Kidney (tissue), 22 donors: ENCODE measurements at places on chromosomes 12 and 14. TPM values are rescaled to one million over a fixed set of nuclear protein-coding genes. Genes with fewer than 3 reads are reported as not detected.

Gene MYL6B
- total RNA-seq, result 48.2 TPM

GRCh38 chr14:62908506-62908905 lies 136.8 kb downstream of the KCNH5 start:
- H3K4me3 ChIP-seq, result no peak overlapping the region
- H3K27ac ChIP-seq, result no peak overlapping the region
- no peaks in the 10 kb centered on the region for H3K27me3 ChIP-seq
- H3K36me3 ChIP-seq, result no peaks in the 10 kb centered on the region
- H3K4me1 ChIP-seq, result no peaks in the 10 kb centered on the region
- no peak for DNase-seq

DNA sequence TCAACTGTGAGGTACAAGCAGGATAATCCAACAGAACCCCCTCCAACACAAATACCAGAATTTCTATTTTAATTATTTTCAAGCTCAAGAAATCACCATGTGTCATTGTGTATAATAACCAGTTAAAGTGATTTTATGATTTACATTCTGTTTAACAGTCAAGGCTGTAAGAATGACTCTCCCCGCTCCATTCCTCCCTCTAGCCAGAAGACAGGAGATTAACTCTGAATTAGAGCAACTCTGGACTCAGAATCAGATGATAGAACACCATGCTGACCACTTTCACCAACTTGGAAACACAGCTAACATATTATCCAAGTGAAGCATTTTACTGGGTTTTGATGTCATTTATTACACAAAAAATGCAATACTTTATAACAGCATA lies 71.9 kb downstream of the ATP2B1 start:
- H3K27me3 ChIP-seq, result no peaks in the 10 kb centered on the region
- H3K36me3 ChIP-seq, result no peaks in the 10 kb centered on the region
- no peak for DNase-seq
- no peak overlapping the region for H3K4me3 ChIP-seq
- H3K4me1 ChIP-seq, result no peaks in the 10 kb centered on the region

DNA sequence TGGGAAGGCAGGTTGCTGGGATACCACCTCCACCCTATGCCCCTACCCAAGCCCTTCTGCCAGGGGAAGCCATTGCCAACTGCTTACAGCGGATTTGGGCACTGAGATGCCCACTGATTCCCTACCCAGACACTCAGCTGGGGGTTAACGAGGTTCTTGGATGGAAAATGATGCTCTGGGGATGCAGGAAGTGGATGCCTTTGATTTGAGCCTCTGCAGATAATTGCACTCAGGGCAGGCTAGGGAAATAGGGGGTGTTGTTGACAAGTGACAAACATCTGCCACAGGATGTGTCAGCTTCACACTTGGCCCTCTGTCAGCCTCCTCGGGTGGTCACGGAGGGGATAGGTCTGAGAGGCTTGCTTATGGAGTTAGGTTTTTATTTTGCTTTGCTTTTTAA lies 57.4 kb downstream of the RPH3A start:
- no peak overlapping the region for H3K27ac ChIP-seq
- no peak overlapping the region for H3K4me3 ChIP-seq
- H3K27me3 ChIP-seq, result no peaks in the 10 kb centered on the region
- no peaks in the 10 kb centered on the region for H3K36me3 ChIP-seq
- no peak for DNase-seq
- H3K4me1 ChIP-seq, result no peaks in the 10 kb centered on the region

- H3K27me3 ChIP-seq, result no peaks in the 10 kb centered on the region
- H3K36me3 ChIP-seq, result no peaks in the 10 kb centered on the region
- no peak overlapping the region for H3K27ac ChIP-seq
Observed at GRCh38 chr14:75561013-75561432, 17.4 kb upstream of the FLVCR2 start.

Gene E2F7
- 0.28 TPM for total RNA-seq

Gene PUS7L
- 14.5 TPM for total RNA-seq

DNA sequence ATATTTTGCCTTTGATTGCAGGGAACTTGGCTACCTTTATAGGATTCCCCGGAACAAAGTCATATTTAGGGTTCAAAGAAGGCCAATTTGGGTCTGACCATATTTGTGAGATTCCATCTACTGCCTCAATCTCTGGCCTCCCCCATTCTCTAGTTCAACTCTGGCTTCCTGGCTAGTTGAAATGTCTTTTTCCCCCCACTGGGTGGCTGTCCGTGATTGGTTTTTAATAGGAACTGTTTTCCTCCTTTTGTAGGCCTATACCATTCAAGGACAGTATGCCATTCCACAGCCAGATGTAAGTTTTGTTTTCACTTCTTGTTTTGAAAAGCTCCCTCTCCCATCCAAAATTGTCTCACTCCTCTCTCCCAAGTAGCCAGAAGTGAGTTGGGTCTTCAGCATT lies 13.8 kb downstream of the PCBP2 start:
- DNase-seq, result no peak
- peaks cover 69% of the 10 kb centered on the region for H3K36me3 ChIP-seq
- no peak overlapping the region for H3K4me3 ChIP-seq
- H3K27ac ChIP-seq, result peak overlapping the region; percentile 4

GRCh38 chr12:50242751-50243191 lies 40.5 kb downstream of the LIMA1 start:
- no peaks in the 10 kb centered on the region for H3K27me3 ChIP-seq
- DNase-seq, result no peak
- H3K4me3 ChIP-seq, result no peak overlapping the region
- peaks cover 9% of the 10 kb centered on the region for H3K4me1 ChIP-seq

DNA sequence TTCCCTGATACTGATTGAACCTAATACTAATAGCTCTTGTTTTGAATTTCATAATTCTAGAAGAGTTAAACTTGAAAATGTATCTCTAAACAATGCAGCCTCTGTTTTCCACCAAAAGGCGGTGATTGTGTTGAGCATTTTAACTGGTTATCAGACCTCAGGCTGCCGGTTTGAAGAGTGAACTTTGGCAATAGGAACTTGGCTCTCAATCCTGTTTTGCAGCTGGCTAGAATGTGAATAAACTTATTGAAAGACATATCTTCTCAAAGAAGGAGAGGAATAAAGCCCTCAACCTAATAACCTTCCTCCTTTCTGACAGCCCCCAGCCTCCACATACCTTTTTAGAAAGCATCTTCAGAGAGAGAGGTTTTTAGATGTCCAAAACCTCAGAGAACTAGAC lies 105.4 kb downstream of the SRGAP1 start:
- peaks cover 3% of the 10 kb centered on the region for H3K4me1 ChIP-seq
- no peaks in the 10 kb centered on the region for H3K27me3 ChIP-seq
- no peaks in the 10 kb centered on the region for H3K36me3 ChIP-seq

GRCh38 chr12:89364058-89364457 lies 11.8 kb upstream of the DUSP6 start:
- no peak overlapping the region for H3K4me3 ChIP-seq
- no peak for DNase-seq
- H3K36me3 ChIP-seq, result no peaks in the 10 kb centered on the region
- H3K4me1 ChIP-seq, result no peaks in the 10 kb centered on the region
- H3K27me3 ChIP-seq, result no peaks in the 10 kb centered on the region
- H3K27ac ChIP-seq, result no peak overlapping the region

- H3K36me3 ChIP-seq, result no peaks in the 10 kb centered on the region
- no peaks in the 10 kb centered on the region for H3K4me1 ChIP-seq
- no peak for DNase-seq
- H3K27me3 ChIP-seq, result no peaks in the 10 kb centered on the region
Observed at GRCh38 chr14:42792166-42792565, 1185.5 kb downstream of the LRFN5 start.

DNA sequence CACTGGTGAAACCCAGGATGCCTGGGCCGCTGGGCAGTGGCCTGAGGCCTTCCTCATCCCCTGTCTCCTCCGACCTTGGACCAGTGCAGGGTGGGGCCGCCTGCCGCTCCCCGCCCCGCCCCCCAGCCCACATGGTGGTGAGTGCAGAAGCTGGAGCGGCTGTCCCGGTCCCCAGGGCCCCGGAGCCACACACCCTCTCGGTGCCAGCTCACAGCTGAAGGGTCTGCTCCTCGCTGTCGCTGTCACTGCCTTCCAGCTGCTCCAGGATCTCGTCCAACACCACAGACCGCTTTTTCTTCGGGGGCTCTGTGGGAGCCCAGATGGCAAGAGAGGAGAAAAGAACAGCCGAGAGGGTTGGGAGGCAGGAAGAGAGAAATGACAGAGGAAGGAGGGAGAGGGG lies 143.1 kb downstream of the RBM19 start:
- no peak for DNase-seq
- H3K27me3 ChIP-seq, result no peaks in the 10 kb centered on the region
- no peak overlapping the region for H3K4me3 ChIP-seq
- no peaks in the 10 kb centered on the region for H3K4me1 ChIP-seq

DNA sequence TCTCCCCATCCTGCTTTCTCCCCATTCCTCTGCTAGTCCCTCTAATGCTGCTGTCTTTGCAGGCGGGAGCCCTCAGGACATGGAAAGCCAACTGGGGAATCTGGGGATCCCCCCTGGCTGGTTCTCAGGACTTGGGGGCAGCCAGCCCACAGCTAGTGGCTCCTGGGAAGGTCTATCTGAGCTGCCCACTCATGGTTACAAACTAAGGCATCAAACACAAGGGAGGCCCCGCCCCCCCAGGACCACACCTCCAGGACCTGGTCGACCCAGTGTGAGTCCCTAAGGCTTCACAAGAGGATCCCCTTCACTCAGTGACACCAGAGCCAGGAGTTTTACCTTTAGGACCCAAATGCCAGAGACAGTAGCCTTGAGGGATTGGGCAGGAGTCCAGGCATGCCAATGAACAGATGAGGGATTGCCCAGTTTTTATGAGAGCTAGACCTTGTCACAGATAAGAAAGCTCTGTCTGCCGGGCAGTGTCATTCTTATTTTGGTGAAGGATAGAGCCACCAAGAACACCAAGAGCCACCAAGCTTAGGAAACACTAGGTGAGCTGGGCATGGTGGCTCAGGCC lies 8.0 kb upstream of the CPNE6 start:
- H3K4me3 ChIP-seq, result no peak overlapping the region
- no peak overlapping the region for H3K27ac ChIP-seq
- no peaks in the 10 kb centered on the region for H3K27me3 ChIP-seq
- no peak for DNase-seq
- H3K4me1 ChIP-seq, result no peaks in the 10 kb centered on the region

DNA sequence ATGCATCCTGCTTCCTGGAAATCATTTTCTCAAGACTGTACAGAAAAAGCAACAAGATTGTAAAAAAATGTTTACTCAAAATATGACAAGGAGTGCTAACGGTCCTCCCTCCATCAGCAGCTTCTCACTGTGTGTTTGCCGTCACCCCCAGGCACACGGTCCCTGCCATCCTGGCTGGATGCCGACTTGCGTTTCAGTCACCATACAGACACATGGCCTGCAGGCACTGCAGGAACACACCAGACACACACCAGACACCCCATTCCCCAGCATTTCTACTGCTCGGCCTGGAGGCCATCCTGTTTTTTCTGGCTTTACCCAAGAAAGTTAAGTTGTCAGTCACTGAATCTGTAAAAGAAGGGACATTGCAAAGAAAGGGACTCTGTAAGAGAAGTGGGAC lies 10.8 kb downstream of the KCNK10 start:
- no peaks in the 10 kb centered on the region for H3K4me1 ChIP-seq
- no peak overlapping the region for H3K4me3 ChIP-seq
- no peaks in the 10 kb centered on the region for H3K27me3 ChIP-seq
- no peaks in the 10 kb centered on the region for H3K36me3 ChIP-seq

Gene CLEC4C
- total RNA-seq, result not detected

DNA sequence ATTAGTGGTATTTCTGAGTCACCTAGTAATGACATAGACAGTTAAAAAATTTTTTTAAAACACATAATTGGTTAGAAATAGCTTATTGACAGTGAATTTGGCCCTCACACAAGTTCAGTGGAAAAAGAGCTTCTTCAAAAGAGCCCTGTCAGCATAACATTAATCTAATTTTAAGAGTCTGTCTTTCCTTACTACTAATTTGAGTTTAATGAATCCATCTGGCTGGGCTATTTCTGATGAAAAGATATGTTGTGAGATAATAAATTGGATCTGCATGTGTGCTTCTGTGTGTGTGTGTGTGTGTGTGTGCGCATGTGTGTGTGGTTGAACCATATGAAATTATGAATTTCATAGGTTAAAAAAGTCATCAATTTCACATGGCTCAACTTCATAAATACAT lies 1045.2 kb downstream of the FLRT2 start:
- H3K27ac ChIP-seq, result no peak overlapping the region
- peak; percentile 20 for DNase-seq
- H3K36me3 ChIP-seq, result no peaks in the 10 kb centered on the region
- H3K4me1 ChIP-seq, result no peaks in the 10 kb centered on the region
- no peak overlapping the region for H3K4me3 ChIP-seq
- H3K27me3 ChIP-seq, result no peaks in the 10 kb centered on the region

DNA sequence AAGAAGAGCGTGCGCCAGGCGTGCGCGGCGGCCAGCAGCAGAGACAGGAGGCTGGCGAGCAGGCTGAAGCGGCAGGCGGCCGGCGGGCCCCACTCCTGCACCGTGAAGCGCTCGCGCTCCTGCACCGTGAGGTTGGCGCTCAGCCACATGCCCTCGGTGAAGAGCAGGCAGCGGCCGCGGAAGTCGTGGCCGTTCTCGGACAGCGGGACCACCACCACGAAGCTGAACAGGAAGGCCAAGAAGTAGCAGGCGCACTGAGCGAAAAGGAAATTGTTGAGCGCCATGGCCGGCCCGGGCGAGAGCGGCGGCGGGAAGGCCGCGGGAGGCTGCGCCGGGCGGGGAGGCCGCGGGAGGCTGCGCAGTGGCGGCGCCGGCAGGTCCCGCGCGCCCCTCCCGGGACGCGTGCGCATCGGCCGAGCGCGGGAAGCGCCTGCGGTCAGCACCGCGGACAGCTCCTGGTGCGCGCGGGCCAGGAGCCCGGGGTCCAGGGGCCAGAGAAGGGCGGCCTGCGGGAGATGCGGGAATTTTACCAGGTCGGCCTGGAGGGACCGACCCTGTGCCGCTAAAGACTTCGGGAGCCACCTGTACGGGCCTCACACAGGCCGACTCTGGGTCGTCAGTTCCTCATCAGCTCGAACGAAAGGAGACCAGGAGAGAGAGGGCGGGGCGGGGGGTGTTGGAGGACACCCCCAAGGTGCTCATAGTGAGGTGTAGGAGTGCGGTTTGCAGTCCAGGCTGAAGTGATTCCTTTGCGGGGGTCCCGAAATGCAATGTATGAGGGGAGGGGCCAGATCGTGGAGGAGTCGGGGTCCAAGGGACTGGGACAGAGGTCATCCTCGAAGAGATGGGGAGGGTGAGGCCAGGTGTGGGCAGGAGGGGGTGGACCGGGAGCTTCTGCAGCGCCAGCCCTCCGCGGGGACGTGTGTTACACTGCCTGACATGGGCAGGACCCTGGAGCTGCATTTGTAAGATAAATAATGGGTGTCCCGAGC lies at the start of gene TMEM179:
TMEM179 (minus strand) TSS at position 315 of the 992 bp plus-strand sequence; CDS start at position 284, 31 bp downstream.
- DNase-seq, result peak; percentile 74
- H3K27me3 ChIP-seq, result peaks cover 5% of the 10 kb centered on the region
- H3K4me3 ChIP-seq, result no peak within 1 kb of the TSS
- no peaks in the 10 kb centered on the region for H3K4me1 ChIP-seq
- H3K36me3 ChIP-seq, result no peaks in the 10 kb centered on the region
